ENCODE measurements at places on chromosomes 3 and 15.

DNA sequence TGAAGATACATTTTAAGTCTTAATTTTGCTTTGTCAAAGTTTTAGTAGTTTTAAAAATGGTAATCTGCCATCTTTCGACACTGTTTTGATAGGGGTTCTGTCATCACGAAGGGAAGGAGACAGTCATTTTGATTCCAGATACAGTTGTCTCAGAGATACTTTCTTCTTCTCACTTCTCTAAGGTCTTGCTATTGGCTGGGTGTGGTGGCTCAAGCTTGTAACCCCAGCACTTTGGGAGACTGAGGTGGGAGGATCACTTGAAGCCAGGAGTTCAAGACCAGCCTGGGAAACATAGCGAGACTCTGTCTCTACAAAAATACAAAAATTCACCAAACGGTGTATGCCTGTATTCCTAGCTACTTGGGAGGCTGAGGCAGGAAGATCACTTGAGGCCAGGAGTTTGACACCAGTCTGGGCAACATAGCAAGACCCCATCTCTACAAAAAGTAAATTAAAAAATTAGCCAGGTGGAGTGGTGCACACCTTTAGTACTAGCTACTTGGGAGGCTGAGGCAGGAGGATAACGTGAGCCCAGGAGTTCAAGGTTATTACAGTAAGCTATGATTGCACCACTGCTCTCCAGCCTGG, 3.3 kb downstream of the RAB8B start:
- no peak for DNase-seq

GRCh38 chr3:16203671-16204629, 29.5 kb downstream of the GALNT15 start:
- no peak for DNase-seq

DNA sequence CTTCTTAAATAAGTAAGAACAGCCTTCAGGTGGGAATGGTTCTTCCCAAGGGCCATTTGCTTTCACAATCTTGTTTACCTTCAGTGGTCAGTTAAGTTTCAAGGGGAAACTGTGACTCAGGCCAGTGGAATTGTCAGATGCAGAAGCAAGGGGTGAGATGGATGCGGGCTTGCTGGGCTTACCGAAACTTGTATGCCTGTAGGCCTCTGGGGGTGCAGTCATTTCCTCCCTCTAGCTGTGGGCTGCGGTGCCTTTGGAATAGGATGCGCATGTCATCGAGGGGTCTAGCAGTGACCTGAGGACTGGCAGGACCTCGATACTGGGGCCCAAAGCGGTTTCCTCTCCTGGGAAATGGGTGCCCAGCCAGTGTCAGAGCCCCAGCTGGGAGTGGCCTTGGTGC, 121.6 kb downstream of the EEFSEC start:
- peak; percentile 80 for DNase-seq

- no peak for DNase-seq
Observed at GRCh38 chr15:95479308-95479707, 851.2 kb upstream of the NR2F2 start.

DNA sequence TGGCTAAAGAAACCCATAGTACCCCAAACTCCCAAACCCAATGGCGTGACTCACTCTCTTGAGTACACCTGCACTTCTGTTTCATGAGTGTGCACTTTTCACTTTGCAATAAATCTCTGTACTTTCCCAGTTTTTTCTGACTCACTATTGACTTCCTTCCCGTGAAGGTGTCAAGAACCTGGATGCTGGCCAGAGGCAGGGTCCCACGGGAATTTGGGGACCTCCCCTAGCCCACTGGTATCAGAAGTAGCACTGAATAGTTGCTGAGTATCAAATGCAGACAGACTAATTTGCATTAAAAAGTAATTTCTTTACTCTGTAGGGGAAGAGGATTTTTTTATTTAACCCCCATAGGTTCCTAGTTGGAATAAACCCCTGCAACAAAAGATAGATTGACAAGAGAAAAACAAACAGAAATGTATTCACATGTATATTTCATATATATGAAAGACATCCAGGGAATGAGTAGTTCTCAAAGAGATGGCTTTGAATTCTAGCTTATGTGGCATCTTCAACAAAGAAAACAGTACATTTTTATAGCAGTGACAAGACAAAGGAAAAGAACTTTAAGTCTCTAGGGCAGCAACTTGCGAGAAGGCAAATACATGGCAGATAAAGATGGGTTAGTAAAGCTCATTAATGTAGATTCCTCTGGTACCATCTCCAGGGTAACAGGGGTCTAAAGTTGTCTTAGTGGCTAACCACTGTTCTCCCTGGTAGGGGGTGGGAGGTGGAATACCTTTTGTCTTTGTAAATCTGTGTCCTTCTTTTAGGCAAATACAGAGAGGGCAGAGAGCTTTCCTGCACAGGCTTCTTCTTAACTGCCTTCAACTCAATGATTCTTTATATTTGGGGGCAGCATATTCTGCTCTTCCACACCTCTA, 385.5 kb upstream of the PDZRN3 start:
- no peak for DNase-seq

- DNase-seq: no peak
Observed at GRCh38 chr3:3110749-3111361, 681 bp upstream of the IL5RA start.

DNA sequence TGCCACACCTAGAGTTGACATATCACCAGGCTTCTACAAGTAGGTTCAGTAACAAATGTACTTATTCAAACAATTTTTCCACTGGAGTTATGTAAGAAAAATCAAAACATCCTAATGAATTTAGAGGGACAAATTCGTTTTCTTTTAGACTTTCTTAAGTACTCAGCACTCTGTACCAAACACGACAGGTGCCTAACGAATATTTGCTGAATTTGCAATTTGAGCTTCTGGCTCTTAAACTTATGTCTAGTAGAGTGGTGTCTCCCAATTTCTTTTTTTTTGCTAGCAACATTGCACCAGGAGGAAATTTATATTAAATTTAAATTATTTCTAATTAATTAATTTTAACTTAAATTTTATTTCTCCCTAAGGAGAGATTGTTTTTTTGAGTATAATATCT, 397.0 kb downstream of the CNTN3 start:
- DNase-seq: no peak

GRCh38 chr3:42491881-42492507, 10.4 kb upstream of the VIPR1 start:
- DNase-seq: no peak

- DNase-seq: no peak
Observed at GRCh38 chr15:47362118-47362905, 355.0 kb upstream of the SEMA6D start.

- no peak for DNase-seq
Observed at GRCh38 chr15:100612539-100612938, 10.2 kb downstream of the ASB7 start.

DNA sequence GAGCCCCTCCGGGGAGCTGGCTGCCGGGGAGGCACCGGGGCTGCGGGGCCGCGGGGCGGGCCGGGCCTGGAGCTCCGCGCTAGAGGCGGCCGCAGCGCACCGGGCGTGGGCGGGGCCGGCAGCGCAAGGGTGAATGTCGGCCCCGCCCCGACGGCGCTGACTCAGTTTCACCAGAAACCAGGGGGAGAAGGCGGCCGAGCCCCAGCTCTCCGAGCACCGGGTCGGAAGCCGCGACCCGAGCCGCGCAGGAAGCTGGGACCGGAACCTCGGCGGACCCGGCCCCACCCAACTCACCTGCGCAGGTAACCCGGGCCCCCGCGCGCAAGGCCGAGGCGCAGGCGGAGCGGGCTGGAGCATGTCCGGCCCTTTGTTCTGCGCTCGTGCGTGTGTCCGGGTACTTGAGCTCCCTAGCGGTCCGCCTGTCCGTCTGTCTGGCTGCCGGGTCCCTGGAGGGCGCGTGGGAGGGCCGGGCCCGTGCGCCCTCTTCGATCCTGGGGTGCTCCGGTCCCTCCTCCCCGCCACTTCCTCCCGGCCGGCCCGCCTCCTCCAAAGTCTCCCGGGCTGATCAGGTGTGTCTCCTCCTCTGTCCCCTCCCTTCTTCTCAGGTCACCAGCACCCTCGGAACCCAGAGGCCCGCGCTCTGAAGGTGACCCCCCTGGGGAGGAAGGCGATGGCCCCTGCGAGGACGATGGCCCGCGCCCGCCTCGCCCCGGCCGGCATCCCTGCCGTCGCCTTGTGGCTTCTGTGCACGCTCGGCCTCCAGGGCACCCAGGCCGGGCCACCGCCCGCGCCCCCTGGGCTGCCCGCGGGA, at the start of gene SPINT1:
SPINT1 (plus strand) TSS at position 164 of the 811 bp plus-strand sequence; CDS start at position 671, 507 bp downstream.
- no peak for DNase-seq

- no peak for DNase-seq
Observed at GRCh38 chr15:75063889-75064288, 40.5 kb downstream of the PPCDC start.

DNA sequence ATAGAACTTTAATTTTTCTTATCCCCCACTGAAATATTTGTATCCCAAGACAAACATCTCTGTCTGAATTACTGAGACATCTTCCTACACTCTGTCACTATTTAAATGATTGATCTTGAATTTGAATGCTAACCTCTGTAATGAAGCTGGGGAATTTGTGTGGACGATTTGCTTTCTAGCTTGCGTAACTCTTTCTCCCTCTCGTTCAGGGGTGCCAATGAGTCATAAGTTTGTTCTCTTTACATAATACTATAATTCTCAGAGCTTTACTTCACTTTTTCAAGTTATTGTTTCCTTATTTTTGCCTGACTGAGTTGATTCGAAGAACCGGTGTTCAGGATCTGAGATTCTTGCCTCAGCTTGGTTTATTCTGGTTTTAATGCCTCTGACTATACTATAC, 783.3 kb upstream of the CADM2 start:
- DNase-seq: no peak

DNA sequence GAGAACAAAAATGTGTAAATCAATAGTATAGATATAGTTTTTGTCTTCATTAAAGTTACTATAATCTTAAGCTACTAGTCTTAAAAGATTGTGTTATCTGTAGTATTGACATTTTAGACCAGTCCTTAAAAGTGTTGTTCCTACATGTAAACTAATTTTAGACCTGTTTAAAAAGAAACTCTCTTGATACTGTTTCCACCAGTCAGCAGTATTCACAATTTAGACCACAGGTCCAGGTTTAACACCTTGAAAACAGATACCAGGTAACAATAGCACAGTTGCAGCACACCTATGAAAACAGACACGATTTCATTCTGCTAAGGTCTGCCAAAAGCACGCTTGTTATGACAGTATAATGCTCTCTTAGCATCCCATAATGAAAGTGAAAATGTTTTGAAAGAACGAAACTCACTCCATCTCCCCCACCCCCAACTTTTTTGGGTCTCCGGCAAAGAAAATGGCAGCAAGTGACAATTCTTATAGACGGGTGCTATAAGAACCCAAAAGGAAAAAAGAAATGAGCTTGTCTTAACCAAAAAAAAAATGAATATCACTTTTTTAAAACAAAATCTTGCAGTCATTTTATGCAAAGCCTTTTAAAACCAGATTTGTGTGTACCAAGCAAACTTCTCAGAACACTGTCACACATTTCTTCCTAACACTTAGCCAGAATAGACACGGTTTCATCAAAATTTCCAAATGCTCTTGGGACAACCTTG, 1.6 kb downstream of the EIF4E3 start:
- no peak for DNase-seq

DNA sequence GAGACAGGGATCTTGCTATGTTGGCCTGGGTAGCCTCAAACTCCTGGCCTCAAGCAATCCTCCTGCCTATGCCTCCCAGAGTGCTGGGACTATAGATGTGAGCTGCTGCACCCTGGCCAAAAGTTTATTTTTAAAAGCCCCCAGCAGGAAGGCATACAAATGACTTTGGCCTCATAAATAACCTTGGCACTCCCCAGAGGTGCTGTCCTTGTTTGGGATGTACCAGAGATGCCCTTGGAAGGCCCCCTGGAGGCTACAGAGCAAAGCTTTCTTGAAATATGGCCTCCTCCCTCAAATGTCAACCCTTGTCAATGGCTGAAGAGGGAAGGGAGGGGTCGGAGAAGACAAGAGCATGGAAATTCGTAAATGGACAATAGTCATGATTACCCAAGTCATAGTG, 14.0 kb upstream of the RTP3 start:
- no peak for DNase-seq

- no peak for DNase-seq
Observed at GRCh38 chr3:104856741-104857140, 510.0 kb upstream of the ALCAM start.

GRCh38 chr3:73480187-73480672, 144.5 kb downstream of the PDZRN3 start:
- DNase-seq: no peak

DNA sequence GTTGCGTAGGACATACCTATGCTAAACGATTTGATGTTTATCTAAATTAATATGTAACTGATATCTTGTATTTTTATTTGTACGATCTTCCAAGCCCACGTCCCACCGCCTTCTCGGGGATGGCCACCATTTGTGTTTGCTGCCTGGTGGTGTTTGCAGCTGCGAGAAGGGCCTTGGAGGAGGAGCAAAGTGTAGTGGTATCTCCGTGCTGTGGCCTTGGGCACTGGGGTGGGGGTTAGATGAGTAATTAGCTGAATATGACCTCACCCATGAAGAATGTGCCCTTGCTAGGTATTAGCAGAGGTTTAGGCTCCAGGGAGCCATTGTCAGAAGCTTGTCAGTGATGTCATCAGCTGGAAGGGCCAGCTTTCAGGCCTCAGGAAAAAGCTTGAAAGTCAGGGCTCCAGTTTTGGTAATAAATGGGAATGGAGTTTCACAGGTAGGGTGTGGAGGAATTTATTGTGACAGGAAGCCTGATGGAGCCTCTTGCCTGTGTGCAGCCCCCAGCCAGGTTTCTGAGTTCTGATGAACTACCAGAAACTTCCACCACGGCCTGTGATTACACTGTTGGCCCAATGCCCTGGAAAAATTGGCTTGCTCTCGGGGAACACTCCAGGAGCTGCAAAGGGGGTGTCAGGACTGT, 41.0 kb downstream of the FLNB start:
- peak; percentile 53 for DNase-seq

DNA sequence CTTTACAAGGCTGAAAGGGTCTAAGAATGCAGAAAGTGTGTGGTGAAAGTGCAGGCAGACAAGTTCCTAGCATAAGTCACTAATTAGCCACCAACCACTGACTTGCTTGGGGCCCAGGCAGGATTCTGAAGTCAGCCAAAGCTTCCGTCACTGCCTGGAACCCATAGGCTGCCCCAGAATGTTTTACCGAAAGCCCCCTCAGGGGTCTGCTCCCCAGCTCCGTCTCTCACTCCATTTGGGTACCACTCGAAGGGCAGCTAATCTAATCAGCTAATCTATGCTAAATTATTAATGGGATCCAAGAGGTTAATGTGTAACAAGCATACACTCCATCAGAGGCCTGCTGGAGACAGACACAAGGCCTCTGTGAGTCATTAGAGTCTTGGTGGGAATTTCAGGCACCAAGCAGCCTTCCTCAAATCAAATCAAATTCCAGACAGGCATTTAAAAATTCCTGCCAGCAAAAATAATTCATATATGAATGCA, 13.2 kb downstream of the ADAMTS9 start:
- no peak for DNase-seq

GRCh38 chr3:146187334-146187950, 26.5 kb upstream of the PLOD2 start:
- DNase-seq: no peak

- DNase-seq: no peak
Observed at GRCh38 chr3:129584631-129585030, 21.8 kb downstream of the PLXND1 start.

GRCh38 chr15:82018201-82018600, 27.6 kb downstream of the MEX3B start:
- no peak for DNase-seq

All from AG08396 (cell line).